Stimulated activated CD8-positive, alpha-beta memory T cell treated with anti-CD3 and anti-CD28 coated beads, Interleukin-15, amount 100 ng/mL, for 24 hours (primary cell): ENCODE measurements at places on chromosomes 2 and 18.
A peak's percentile ranks its signal among the peaks of the same experiment; 100 is the strongest.

- DNase-seq, result no peak
Observed at GRCh38 chr2:111908578-111908977, 10.2 kb downstream of the MERTK start.

- no peak for DNase-seq
Observed at GRCh38 chr2:44833171-44834069, 108.1 kb upstream of the SIX3 start.

DNA sequence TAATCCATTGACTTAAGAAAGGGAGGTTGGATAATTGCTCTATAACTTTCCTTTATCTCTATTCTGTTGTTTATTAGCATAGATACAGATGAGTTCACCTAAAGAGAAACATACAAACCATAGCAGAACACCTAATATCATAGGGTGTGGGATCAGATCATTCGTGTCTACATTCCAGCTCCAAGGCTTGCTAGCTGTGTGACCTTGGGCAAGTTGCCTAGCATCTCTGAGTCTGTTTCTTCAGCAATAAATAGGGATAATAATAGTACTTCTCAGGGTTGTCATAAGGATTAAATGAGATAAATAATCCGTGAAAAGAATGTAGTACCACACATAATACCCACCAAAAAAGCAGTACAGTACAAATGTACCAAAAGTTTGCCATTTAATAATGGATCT, 126.2 kb downstream of the PLB1 start:
- DNase-seq, result no peak

DNA sequence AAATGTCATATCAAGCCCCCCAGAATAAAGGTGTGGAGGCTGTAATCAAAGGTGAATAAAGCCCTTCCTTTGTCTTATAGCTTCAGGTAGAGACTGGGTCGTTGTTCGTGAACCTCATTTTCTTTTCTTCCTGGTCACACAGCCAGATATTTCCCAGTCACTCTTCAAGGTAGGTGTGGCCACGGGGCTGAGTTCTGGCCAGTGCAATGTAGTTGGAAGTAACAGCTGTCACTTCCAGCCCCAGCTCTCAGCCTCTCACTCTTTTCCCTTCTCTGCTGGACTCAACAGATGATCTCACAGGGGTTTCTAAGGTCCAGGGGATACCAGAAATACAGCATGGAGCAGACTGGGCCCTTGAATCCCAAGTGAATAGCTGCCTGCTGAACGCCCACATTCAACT, 15.8 kb upstream of the TRPM8 start:
- no peak for DNase-seq

DNA sequence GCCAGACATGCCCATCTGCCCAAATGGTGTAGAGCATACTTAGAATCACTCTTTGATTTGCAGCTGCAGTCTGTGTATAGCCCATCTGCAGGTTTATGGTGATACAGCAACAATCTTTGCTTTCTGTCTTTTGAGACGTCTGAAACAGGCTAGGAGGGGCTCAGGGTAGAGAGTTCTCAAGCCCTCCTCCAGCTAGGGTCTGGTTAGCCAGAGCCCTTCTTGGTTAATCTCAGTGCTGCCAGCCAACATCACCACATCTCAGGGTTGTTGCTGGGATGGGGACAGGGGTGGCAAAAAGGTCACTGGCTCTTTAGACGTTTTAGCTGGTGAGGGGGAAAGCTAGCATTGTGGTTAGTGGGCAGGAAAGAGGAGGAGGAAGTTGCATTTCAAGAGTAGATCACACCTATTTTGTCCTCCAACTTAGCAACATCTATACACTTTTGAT, 136.6 kb upstream of the ACAA2 start:
- no peak for DNase-seq

GRCh38 chr2:12776521-12776961, 59.8 kb downstream of the TRIB2 start:
- DNase-seq, result no peak

- DNase-seq, result no peak
Observed at GRCh38 chr2:48253301-48253700, 276.7 kb upstream of the STON1 start.

- DNase-seq, result peak; percentile 9
Observed at GRCh38 chr2:6826081-6826913, 39.4 kb downstream of the CMPK2 start.

- DNase-seq, result no peak
Observed at GRCh38 chr18:48134609-48135008, 204.2 kb upstream of the SMAD2 start.

DNA sequence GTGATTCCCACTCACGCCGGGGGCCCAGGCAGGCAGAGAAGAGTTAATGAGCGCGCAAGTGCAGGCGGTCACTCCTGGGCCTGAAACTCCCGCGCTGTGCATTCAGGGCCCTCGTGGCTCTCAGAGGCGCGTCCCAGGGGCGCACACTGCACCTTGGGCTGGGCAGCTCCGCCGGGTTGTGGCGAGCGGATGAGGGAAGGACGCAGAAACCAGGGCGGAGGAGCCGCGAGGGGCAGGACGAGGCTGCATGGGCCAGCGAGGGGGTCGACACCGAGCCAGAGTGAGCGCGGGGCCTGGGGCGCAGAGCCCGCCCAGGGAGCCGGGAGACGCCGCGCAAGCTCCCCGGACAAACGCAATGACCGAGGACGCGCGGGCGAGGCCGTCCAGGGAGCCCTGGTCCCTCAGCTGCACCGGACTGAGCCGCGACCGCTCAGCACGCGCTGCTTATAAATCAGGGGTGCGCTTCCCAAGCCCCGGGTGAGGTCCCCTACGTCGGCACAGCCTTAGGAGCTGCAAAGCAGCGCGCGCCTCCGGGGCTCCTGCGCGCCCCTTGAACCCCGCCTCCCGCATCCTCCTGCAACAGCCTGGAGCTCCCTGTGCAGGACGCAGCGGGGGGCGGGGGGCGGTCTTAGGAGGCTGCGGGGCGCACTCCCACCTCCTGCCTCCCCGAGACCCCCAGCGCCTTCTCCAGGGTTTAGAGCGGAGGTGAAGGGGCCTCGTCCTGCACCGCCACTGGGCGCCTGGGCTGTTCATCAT, 180.2 kb upstream of the ALKAL2 start:
- DNase-seq, result no peak

DNA sequence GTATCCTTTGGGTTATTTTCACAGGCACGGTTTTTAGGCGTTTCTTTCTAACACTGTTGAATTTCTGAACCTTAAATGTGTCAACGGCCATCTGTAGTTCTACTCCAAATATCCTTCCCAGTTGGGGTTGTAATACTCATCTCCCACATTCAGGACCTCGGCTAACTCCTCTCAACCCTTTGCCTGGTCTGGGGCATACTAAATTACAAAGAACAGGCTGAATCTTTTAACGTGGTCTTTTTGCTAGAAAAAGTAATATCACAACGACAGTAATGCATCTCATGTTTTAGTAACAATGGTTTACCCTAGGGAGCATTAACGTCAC, 2.1 kb downstream of the RPRM start:
- no peak for DNase-seq

DNA sequence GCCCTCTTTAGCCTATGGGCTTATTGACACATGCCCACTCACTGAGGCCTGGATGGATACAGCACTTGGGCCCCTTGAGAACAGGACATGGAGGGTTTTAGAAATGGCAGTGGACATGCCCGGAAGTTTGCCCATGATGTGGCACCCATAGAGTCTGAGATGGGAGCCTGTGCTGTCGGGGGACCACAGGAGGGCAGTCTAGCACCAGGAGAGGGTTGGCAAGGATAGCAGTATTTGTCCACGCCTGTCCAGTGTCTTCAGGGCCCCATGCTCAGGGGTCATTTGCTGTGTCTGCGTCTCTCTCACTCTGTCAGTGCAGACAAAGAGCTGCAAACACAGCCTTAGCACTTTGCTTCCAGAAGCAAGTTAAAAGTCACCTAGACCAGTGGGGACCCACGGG, 48.7 kb downstream of the IL1RL2 start:
- DNase-seq, result no peak

GRCh38 chr2:7109533-7109885, 192.3 kb downstream of the RNF144A start:
- no peak for DNase-seq

GRCh38 chr2:27263287-27264252, 723 bp upstream of the SLC30A3 start:
- DNase-seq, result no peak

DNA sequence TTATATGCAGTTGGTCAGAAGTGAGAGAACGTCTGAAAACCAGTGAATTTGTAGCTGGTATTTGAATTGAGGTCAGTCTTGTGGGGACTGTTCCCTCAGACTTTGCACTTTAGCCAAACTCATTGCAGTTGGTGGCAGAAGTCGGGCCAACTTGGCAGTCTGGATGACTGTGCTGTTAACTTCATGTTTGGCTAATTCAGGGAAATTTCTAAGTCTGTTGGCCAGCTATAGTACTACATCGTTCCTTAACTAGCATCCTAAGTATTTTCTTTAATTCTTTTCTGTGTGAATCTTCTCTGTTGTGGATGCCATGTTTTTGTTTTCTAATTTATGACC, 806.8 kb upstream of the GCFC2 start:
- DNase-seq, result no peak

- DNase-seq, result no peak
Observed at GRCh38 chr18:74234326-74235171, 57.2 kb downstream of the CYB5A start.

- no peak for DNase-seq
Observed at GRCh38 chr2:224570328-224570993, 14.7 kb downstream of the CUL3 start.

- DNase-seq, result no peak
Observed at GRCh38 chr2:20156836-20157192, 68.1 kb downstream of the SDC1 start.

DNA sequence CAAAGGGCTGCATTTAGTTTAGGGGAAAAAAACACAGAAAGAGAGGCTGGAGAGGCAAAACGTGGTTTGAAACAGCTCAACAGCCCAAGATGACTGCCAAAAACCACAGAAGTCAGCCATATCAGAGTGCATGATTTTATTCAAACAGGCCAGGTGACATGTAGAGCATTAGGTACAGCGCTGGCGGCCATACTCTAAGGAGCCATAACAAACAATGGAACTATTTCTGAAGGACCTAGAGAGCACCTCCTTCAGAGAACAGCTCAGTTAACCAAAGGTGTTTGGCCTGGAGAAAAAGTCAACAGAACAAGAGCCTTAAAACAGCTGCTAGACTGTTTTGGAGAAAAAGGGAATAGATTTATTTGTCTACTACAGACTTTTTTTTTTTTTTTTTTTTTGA, 2.6 kb downstream of the THADA start:
- DNase-seq, result no peak

DNA sequence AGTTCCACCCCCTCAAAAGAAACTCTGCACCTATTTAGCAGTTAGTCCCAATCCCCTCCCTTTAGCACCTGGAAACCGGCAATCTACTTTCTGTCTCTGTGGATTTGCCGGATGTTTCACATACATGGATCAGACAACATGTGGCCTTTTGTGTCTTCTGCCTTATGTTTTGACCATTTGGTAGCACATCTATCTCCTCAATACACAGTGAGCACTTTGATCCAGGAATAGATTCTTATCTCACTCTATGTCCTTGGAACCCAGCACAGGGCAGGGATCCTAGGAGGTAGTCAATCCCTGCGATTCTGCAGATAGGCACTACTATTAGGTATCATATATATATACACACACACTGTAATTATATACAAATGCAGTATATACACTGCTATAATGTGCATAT, 3.8 kb upstream of the OTOF start:
- no peak for DNase-seq

DNA sequence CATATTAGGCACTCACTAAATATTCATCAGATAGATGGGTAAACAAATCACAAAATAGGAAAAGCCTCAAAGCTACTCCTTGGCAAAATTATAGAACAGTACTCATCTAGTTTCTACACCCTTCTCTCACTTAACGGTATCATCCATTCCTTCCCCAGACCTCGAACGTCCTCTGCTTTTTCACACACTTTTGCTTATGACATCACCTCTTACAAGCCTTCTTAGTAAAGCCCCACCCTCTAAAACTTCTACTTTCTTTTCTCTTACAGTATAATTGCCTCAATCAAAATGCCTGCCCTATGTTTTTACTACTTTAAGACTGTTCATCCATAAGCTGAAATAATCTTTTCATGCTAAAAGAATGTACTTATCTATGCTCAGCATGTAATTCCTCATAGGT, 8.1 kb downstream of the CHN1 start:
- DNase-seq, result no peak

- DNase-seq, result no peak
Observed at GRCh38 chr2:123723706-123724105, 301.4 kb upstream of the CNTNAP5 start.

DNA sequence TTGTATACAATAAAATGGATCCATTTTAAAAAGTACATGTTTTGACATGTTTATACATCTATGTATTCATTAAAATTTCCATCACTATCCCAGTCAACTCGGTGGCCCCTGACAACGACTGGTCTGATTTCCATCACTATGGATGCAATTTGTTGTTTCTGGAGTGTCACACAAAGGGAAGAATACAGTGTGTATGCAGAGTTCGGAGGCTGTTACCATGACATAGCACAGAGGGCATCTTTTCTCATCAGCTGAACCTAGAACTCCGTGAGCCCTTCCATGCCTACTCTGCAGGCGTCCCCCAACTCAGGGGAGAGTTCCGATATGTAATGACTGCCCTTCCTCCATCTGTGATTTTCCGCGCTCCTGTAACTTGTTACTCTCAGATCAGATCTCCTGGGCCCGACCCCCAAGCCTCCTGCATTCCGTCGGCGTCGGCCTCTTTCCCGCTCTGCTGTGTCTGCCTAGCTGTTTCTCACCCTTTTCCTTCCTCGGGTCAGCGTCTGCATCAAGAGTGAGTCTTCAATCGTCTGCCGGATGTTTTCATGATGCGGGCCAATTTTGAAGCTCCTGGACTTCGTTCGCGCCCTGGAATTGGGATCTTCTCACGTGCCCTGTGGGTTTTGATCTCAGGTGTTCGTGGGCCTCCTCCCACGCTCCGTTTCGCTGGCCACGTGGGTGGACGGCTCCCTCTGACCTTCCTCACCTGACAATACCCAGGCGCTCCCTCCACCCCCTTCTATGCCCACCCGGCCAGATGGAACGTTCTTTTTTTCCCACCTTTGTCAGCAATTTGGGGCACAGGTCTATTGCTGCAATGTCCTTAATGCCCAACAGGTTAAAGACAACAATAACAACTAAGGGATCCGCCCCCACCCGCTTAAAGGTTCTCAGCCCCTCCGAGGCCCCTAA, 161.0 kb downstream of the TWIST2 start:
- DNase-seq, result no peak

DNA sequence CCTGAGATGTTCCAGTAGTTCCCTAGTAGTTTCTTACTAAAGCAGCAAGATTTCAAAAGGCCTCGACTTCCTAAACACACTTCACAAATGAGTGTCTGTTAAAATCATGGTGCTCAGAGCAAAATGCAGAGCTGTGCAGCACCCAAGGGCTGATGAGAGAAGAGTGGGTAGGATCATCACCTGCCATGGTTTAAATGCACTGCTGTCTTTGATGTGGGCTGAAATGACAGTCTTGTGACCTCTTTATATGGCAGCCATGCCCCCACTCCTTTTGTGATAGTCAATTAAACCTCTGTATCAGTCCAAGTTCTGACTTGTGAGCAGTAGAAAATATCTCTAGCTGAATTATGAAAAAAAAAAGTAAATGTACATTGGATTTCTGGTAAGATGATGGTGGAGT, 107.1 kb downstream of the TFCP2L1 start:
- DNase-seq, result no peak
